ENCODE measurements at places on chromosomes 2 and 18.

DNA sequence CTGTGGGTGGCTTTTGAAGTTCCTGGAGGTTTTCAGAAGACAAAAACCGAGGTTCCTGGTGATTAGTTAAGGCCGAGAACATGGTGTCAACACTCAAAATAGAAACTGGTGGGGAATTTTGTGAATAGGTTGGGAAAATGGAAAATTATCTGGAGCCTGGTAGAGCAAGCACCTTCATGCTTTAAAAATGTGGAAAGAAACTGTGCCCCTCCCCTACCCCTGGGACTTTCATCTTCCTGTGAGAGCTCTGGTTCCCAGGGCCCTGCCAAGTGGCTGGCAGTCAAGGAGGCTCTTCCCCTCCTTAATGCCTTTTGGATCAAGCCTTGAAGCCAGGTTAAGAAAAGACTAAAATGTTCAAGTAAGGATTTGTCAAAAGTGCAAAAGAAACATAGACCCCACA, 1.9 kb upstream of the CRACDL start:
- no peak for DNase-seq

- DNase-seq, result no peak
Observed at GRCh38 chr2:83565181-83565580, 893.9 kb downstream of the SUCLG1 start.

GRCh38 chr2:175097297-175097696, 70.7 kb downstream of the ATF2 start:
- DNase-seq, result no peak

- DNase-seq, result no peak
Observed at GRCh38 chr2:234747032-234747431, 204.8 kb upstream of the SH3BP4 start.

DNA sequence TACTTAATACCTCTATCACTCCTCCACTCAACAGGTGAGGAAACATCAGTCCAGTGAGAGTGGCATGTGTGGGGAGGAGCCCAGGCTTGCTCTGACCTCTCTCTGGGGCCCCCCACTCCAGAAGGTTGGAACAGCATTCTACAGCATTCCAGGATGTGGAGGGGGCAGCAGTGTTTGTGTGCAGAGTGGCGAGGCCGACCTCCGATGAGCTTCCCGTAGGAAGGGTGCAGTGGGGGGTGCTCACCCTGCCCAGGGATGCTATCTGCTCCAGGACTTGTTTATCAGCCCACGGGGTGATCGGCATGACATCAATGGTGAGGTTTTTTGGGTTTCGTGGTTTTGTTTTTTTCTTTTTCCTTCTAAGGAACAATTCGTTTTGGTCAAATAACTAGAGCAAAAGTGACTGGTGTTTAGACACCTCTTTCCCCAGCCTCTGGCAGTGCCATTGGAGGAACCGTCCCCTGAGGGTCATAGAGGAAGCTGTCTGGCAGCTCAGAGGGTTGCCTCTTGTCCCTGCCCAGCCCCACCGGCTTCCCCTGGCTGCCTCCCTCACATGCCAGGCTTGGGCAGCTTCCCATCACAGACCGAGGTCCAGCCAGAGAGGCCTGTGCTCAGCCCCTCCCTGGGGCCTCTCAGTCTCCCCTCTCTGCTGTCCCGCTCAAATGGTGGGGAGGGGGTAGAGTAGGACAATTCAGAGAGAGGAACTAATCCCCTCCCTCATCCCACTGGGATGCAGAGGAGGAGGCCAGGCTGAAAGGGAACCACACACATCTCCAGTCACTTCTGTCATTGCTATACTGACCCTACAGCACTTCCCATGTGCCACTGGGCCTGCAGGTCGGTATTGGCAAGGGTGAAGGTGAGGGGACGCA, 96.5 kb downstream of the ZFP36L2 start:
- no peak for DNase-seq

DNA sequence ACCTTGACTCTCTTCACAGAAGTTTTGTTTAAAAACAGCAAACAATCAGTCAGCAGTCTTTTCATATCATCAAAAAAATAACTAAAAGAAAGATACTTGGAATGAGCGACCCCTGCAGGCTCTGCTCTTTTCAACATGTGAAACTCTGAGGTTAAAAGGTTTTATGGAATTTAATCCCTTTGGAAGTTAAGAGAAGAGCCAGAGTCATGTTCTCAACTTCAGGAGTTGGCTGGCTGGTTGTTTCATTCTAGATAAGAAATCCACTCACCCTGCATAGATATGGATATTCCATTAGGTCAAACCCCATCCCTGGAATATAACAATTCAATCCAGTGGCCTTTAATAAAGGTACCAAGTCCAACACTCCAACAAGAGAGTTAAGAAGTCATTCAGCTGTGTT, 115.6 kb upstream of the RMDN2 start:
- no peak for DNase-seq

GRCh38 chr2:240593026-240593702, 6.6 kb downstream of the CAPN10 start:
- DNase-seq, result no peak

DNA sequence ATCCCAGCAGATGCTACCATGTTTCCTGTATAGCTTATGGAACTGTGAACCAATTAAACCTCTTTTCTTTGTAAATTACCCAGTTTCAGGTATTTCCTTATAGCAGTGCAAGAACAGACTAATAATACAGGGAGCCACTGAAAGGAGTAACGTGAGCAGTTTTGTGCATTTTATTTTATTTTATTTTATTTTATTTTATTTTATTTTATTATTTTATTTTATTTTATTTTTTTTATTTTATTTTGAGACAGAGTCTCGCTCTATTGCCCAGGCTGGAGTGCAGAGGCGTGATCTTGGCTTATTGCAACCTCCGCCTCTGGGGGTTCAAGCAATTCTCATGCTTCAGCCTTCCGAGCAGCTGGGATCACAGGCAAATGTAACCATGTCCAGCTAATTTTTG, 156.3 kb upstream of the MSH6 start:
- DNase-seq, result no peak

- no peak for DNase-seq
Observed at GRCh38 chr2:161139098-161139987, 20.9 kb upstream of the TANK start.

GRCh38 chr2:31770741-31771140, 190.0 kb upstream of the SRD5A2 start:
- no peak for DNase-seq

DNA sequence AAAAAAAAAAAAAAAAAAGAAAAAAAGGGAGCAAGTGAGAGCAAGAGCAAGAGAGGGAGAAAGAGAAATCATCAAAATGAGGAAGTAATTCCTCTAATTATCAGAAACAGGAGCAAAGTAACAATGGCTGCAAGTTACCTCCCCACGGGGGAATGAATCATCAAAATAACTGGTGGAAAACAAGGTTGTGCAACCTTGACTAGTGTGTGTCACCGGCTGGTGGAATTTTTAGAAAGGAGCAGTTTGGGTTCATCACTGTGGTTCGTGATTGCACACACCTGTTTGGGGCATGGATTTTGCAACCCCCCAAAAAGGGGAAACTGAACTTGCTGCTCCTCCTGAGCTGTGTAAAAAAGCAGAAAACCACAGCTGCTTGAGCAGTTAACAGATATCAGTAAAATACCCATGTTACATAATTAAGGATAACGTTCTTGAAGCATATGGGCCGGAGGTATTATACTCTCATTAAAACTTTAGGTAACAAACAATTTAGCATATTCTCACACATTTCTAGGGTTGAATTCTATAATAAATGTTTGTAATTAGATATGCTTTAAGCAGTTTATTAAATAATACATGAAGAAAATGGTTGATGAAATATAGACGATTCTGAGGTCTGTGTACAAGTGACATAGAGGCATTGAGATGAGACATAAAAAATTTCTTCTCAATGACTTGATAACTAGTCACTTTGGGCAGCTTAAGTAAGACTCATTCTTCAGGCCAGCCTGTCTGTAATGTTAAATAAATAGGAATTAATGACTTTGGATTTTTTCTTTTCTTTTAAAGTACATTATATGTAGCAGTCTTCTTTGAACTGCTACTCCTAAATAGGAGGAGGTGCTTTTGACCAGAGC, 184.2 kb upstream of the ZEB2 start:
- DNase-seq, result no peak

DNA sequence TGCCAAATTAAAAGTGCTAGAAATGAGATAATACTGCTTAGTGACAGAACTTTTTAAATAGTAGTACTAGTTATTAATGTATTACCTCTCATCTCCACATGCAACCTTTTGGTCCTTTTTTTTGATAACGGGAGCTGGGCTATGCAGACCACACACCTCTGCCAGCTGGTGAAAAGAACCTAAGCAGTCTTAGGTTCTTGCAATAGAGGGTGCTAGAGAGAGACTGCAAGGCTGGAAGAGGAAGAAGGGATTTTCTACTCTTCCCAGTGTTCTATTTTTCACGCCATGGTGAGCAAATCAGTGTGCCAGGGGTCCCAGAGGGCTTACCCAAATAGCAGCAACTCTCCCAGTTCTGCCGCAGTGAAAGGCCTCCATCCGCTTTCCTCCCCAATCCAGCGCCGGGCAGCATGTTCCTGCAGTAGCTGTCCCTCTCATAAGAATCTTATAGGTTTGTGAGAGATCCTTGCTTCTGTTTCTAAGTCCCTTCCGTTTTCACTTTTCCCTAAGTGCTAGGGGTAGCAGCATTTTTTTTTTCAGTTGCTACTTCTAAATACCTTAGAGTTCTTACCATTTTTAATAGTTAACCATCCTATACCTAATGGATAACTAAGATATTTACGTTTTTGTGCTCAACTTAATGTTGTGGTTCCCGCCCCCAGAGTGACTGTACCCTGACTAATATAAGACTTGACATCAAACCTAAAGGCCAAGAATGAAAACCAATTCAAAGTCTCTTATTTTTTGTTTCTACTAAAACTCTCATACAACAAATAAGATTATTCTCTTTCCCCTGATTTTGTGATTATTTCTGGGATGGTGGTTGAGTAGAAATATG, 69.4 kb upstream of the UBE2E3 start:
- DNase-seq, result no peak

DNA sequence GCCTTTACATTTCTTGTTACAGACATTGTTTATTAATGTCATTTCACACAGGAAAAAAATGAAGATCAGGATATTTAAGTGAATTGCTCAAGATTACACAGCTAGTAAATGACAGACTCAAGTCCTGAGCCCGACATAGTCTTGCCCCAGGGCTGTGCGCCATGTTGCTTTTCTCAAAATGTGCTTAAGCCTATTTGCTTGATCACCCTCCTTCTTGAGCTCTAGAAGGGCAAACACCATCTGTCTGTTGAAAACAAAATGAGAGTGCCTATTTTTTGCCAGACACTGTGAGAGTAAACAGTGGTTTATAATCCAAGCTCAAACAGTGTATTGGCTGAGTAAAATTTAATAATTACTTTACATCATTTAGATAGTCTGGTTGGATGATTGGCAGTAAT, 34.8 kb upstream of the HNMT start:
- no peak for DNase-seq

- DNase-seq, result no peak
Observed at GRCh38 chr18:14189858-14190257, 57.6 kb upstream of the ZNF519 start.
